T-helper 17 cell (primary cell): ENCODE measurements at places on chromosomes 6 and 20.

GRCh38 chr6:128606611-128607010, 86.2 kb upstream of the PTPRK start:
- DNase-seq = no peak

DNA sequence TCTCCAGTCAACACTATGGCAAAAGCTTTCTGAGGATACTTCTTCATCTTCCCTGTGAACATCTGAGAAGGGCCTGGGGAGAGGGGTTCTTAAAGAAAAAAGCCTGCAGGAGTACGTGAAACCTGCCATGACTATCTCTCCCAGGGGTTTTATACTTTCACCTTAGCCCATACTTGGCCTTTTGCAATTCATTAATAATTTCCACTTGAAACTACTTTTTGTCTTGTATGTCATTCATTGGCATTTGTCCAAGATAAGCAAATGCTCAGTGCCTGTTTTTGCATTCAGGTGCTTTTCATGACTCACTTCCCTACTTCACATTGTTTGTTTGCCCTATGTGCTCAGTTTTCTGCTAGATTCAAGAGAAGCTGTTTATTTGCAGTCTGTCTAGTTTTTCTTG, 580.3 kb upstream of the GJE1 start:
- no peak for DNase-seq

DNA sequence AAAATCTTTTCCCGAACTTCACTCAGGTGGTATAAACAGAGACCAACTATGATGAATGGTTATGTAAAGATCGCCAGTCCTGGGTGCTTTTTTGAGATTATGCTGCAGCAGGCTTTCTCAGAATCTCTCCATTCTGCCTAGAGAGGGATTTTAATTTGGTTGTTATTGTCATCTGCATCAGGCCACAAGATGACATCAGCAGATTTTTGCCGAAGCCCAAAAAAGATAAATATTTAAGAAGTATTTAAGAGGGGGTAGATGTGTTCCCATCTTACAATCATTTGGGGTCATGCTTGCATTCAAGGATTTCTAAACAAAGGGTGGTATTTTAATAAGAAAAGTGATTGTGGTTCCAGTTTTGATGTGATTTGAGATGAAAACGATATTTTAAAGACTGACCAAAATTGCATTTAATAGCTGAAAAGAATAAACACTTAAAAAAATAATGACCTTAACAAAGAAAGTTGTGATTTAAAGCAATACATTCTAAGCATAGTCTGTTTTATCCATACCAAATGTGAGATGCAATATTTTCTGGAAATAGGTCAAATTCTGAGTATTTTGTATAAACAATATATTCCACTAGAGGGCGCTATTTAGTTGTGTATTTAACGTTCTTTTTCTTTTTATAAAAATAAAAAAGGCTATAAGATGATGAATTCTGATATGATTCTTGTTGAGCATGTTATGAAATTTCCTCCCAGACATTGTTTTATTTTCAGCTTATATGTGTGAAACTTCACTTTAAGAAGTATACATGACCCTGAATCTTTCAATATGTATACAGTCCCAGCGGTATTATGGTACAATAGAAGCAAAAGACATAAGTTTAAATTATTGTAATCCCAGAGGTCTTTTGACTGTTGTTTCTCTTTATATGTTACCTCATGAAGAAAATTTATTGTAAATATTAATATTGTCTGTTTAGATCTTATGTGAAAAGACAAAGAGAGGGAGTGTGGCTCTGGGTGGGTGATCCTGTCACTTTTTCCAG, 51.0 kb upstream of the ZFP64 start:
- DNase-seq = no peak

DNA sequence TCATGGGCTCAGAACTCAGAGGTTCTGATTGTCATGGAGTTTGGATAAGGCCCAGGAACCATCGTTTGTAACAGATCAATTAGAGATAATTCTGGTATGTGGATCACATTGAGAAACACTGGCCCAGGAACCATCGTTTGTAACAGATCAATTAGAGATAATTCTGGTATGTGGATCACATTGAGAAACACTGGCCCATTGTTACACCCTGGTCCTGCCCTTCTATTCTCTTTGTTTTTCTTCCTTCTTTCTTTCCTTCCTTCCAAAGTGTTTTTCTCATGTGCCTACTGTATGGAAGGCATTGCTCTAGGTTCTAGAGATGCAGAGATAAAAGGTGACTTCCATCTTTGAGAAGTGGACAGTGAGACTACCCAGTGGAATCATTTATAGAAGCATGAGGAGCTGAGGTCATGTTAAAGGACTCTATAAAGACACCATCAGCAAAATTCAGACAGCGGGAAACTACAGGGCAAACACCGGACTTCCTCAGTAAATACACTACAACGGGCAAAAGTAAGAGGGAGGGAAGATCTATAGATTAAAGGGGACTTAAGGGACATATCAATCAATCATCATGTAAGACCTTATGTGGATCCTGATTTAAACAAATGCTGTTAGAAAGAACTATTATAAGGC, 153.8 kb downstream of the UNC5CL start:
- DNase-seq = no peak

DNA sequence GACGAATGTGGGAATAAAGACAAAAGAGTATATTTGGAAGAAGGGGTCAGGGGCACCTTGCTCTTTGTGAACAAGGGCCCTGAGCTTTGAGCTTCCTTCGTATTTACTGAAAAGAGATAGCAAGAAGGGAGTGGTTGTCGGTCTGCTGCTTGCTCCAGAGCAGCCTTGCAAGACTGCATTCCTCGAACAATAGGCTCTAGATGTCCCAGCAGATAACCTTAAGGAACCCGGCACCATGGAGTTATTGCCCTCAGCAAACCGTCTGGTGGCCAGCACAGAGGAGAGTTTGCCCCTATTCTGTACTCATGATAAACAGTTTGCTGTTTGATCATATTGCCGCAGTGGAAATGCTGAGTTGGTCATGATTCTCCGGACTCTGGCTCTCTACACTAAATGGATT, 22.7 kb downstream of the HLA-DRB1 start:
- no peak for DNase-seq

GRCh38 chr20:20895537-20895936, 183.1 kb upstream of the RALGAPA2 start:
- DNase-seq = no peak

DNA sequence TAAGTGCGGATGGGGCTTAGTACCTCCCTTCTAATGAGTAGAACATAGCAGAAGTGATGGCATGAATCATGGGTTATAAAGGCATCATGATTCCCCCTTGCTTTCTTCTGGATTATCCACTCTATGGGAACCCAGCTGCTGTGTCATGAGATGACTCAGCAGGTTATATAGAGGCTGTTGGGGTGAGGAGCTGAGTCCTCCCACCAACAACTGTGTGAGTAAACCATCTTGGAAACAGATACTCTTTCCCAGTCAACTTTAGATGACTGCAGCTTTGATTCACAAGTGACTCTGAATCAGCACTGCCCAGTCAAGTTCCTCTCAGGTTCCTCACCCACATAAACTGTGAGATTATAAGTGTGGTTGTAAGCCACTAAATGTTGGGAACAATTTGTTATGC, 46.3 kb downstream of the FAM83B start:
- no peak for DNase-seq

DNA sequence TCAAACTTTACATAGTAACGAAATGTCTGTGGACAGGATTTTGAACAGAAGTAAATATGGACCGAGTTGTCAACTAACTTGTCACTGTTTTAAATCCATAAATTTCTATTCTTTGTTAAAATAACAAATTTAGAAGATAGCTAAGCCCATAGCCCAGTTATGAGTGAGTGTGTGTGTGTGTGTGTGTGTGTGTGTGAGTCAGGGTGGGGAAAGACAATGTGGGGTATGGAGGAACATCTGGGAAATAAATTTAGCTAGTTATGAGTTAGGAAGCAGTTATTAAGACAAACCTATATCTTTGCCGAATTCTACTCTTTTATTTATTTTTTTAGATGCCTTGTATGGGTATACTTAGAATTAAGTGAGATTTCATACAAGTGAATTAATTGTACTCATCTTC, 9.0 kb downstream of the TPBG start:
- no peak for DNase-seq

DNA sequence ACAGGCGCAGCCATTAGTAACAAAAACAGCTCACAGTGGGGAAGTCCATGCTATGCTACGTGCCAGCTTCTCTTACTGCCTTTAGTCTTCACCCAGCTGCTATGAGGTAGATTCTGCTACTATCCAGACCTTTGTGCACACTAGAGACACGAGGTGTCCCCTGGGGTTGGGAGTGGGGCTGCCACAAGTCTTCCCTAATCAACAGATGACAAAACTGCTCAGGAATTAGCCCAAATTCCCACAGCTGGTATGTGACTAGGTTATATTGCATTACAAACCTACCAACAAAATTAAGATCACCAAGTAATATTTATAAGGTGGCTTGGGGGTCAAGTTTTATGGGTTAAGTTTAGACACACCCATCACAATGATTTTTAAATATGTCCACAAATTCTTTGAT, 63.3 kb downstream of the PSMB1 start:
- no peak for DNase-seq

GRCh38 chr6:6007366-6008088, 802 bp upstream of the NRN1 start:
- no peak for DNase-seq

- DNase-seq = no peak
Measured at GRCh38 chr6:15399641-15400470, 154.0 kb downstream of the JARID2 start.

DNA sequence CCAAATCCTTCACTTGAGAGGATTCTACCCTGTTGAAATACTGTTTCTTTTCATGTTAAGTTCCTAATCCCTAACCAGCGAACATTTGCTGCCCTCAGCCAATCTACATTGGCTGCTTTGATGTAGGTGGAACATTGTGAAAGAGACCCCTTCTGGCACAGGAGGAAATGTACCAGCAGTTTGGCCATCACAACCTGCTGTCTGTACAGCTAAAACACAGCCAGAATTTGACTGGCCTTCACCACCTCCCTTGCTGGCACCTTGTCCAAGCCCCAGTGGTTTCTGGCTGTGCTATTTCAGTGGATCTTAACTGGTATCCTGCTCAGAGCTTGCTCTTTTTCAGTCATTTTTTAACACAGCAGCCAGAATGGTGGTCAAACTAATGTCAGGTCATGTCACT, 202.1 kb upstream of the EPHA7 start:
- DNase-seq = no peak

GRCh38 chr20:43936805-43937204, 22.2 kb downstream of the TOX2 start:
- no peak for DNase-seq

- DNase-seq = no peak
Measured at GRCh38 chr6:159114569-159114968, 54.6 kb upstream of the FNDC1 start.

DNA sequence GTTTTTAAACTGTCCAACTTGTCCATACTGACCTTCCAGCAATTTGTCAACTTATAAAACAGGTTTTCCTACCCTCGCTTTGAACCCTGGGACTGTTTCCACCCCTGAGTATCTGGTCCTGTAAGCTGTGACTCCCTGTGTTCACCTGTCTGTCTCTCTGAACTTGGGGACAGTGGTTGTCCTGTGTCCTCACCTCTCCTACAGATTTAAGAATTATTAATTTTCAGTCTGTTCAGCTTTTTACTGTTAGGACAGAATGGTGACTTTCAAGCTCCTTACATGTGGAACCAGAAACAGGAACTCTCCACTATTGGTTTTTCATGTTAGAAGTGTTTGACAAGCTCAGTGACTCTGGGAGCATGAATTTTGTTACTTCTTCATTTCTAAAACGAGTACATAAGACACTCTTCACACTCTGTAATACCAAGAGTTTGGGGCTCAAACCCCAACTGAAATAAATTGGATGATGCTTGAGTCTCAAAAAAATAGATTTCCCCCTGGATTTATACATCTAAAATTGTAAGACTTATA, 713.9 kb downstream of the COL12A1 start:
- DNase-seq = no peak

DNA sequence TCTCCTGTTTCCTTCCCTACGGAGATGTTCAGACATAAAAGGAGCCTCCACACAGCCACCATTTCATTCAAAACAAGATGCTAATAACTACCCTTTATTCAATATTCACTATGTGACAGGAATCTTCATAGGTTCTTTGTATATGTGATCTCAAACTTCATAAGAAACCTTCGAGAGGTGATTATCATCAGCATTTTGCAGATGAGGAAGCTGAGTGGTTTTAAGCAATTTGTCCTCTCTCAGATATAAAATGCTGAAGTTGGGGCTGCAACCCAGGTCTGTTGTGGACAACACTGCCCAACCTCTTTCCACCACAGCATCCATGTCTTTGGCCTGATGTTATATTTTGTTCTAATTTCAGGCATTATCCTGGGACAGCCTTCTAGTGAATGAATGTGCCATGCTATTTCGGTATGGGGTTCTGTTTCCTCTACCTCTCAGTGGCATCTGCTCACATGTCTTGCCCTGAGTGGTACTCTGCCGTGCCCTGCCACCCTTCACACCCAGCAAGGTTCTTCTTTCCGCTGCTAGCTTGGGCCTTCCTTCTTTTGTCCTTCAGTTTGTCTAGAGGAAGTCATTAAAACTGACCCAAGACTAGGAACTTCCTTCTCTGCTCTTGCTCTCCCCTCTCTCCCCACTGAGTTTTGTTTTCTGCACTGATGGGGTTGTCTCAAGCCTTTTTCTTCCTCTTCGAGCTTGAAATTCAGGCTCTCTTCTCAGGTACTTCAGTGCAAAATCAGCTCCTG, 300.9 kb upstream of the PRDM1 start:
- DNase-seq = no peak

DNA sequence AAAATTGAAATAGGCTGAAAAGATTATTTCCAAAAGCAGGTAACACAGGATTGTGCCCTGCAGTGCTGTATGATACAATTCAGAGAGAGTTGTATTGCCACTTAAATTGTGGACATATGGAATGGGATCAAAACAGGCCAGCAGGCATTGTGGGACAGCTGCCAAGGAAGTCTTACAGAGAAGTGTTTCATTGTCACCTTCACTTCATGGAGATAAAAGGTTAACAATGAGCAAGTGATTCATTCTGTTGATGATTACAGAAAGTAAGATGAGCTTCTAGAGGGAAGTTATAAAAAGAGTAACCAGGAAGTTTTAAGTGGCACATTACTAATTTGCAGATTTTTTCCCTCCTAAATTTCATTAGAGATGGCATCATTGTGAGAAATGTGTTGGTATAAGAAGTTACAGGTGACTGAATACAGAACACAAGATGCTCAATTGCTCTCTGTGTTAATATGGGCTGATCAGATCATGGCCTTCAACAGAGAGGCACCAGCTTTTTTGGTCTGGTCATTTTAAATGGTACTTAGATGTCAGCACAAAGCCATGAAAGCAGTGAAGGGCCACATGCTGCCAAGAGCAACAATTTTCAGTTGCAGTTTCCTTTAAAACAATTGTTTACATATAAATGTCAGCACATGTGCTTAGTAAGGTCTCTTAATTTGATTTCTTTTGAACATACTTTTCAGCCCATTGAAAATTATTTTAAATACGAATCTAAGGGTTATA, 402.5 kb upstream of the FKBP1C start:
- no peak for DNase-seq

DNA sequence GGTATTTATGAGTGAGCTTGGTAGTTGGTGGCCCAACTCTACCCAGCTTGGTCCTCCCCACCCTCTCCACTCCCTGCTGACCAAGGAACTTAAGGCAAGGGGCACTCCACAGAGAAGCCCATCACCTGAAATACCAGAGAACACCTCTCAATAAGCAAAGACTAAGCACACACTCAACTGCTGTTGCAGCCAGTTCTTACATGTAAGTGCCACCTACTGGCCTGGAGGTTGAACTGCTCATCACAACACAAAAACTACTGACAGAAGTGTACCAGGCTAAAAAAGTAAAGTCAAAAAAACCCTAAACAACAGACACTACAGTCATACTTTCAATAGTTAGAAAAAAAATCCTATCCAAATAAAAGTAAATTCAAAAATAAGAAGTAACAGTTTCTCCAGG, 146.2 kb downstream of the FAM83B start:
- no peak for DNase-seq

GRCh38 chr20:2742934-2743559, 50.5 kb downstream of the EBF4 start:
- peak; percentile 69 for DNase-seq
